Endothelial cell (in vitro differentiated cells): ENCODE measurements at places on chromosomes 5 and 9.

DNA sequence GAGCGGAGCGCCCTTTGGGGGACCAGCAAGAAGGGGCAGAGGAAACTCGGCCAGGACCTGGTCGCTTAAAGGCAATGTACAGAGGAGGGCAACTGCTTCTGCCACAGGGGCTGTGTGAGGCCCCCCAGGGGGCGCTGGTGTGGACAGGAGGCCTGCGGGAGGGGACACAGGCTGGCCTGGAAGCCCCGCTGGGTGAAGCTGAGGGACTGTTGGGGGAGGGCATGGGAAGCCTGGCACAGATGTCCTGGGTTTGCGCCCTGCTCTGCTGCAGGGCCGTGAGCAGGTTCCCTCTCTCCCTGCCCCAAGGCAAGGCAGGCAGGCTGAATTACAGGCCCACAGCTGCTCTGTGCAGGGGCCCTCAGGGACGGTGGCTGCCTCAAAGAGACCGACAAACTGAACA, 5.4 kb downstream of the MED22 start:
- peak; percentile 51 for DNase-seq

- no peak for DNase-seq
Measured at GRCh38 chr5:168944004-168944403, 356.9 kb downstream of the SLIT3 start.

DNA sequence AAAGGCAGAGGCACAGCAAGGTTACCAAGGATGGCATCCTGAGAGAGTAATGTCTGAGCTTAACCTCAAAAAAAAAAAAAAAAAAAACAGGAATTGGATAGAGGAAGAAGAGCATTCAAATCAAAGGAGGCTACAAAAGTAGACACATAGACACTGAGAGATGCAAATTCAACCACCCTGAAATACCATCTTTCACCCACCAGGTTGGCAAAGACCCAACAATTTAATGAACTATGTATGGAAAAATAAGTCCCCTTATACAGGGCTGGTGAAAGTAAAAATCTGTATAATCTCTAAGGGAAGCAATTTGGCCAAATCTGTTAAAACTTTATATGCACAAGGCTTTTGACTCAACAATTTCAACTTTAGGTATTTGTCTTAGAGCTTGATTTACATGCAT, 4.9 kb downstream of the NADK2 start:
- no peak for DNase-seq

DNA sequence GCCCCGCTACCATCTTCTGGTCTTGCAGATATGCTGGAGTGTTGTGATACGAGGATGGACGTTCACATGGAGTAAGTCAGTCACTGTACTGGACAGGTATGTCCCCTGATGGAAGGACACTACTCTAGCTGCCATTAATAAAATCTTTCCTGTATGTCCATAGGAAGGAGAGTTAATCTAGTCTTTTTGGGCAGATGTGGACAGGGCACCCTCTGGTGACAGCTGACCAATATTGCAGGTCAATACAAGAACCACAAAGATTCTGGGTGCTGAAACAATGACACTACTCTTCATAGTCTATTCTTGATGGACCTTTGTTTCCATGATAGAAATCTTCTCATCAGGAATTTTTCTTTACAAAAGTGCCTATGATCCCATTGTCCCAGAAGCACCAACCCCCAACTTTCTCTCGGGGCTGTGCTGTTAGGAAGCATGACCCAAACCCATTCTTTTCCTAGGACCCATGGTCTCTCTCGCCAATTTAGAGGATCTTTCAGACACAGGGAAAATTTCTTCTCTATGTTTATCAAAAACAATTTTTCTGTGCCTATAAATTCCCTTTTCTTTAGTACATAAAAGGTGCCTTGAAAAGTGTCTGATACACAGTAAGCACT, 376.9 kb downstream of the DTWD2 start:
- peak; percentile 52 for DNase-seq

- DNase-seq: no peak
Measured at GRCh38 chr5:143484601-143485000, 81.1 kb upstream of the NR3C1 start.
